Activated CD8-positive, alpha-beta memory T cell treated with anti-CD3 and anti-CD28 coated beads, Interleukin-2, amount 10 ng/mL, durations not matched to agents 7 days and 5 days (primary cell): ENCODE measurements at places on chromosomes 1 and 21. TPM values are rescaled to one million over a fixed set of nuclear protein-coding genes. Genes with fewer than 3 reads are reported as not detected.

The NDUFS2 gene
- 83.9 TPM for total RNA-seq

The LYPD8 gene
- total RNA-seq, result not detected

The PHF13 gene
- total RNA-seq, result 15.9 TPM

GRCh38 chr1:32761936-32762335 is 55.2 kb downstream of the YARS1 start:
- no peak for DNase-seq

DNA sequence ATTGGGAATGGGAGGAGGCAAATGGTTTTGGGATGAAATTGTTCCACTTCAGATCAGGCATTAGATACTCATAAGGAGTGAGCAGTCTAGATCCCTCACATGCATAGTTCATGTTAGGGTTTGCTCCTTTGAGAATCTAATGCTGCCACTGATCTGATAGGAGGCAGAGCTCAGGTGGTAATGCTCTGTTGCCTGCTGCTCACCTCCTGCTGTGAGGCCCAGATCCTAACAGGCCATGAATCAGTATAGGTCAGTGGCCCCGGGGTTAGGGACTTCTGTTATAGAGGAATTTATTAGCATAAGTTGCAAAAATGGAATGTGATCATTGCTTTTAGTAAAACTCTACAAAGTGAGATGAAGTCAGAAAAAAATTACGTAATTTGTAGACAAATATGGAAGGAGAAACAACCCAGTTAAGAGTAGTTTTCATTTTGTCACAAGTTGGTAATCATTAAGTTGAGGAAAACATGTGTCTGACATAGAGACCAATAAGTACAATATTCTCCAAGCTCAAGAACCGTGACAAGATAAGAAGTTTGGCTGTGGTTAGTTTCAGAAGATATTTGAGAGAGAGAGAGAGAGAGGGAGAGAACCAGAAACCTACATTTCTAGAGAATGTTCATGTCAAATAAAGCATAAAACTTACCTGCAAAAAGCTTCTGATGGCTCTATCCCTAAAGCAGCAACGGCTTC is 689.7 kb upstream of the PRMT6 start:
- no peak for DNase-seq

- no peak for DNase-seq
These were observed 35.9 kb upstream of the RASAL2 start for GRCh38 chr1:178057912-178058534.

DNA sequence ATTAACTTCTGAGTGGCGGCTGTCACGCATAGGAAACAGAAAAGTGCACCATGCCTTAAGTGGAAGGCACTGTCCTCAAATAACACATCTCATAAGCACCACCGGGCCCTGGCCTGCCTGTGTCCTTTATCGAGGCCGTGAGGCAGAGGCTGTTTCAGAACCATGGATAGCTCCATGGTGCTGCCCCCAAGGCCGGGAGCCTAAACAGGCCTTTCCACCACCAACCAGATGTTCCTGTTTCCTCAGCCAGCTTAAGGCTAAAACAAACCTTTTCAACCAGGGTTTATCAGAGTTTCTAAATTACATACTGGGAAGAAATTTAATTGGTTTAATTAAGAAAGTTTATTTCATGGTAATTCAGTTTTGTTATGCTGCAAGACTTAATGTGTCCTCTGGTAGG is 114.4 kb downstream of the DMRTA2 start:
- DNase-seq, result peak; percentile 42

DNA sequence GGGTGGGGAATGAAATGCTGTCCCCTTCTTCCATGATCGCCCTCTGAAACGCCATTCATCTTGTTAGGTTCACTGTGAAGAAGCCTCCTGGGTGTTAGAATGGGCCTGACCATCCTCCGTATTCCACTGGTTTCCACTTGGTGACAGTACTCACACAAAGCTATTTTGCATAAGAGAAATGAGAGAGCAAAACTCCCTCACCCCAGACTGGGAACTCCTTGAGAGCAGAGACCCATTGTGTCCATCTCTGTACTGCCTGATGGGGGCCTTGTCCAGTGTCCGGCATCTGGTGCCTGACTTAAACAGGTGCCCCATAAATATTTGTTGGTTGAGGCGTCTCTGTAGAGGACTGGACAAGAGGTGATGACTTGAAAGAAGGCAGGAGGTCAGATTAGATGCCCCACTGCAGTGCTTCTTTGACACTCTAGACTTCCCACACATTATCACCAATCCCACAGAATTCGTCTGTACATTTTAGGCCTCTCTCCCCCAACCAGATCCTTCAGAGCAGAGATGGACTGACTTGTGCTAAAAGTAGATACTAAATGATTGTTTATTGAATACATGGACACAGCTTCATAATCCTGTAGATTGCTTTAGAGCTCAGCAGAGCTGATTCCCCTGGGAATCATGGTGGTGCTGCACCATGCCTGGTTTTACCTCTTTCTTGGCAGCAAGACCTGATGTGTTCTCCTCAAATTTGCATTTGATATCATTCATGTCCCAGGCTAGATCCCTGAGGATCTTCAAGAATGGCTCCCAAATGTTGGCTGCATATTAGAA is 22.4 kb upstream of the KCNA2 start:
- peak; percentile 37 for DNase-seq

- no peak for DNase-seq
These were observed 110.9 kb downstream of the RUNX1 start for GRCh38 chr21:34938089-34938764.

GRCh38 chr1:70210820-70211219 is 5.4 kb upstream of the LRRC40 start:
- no peak for DNase-seq

DNA sequence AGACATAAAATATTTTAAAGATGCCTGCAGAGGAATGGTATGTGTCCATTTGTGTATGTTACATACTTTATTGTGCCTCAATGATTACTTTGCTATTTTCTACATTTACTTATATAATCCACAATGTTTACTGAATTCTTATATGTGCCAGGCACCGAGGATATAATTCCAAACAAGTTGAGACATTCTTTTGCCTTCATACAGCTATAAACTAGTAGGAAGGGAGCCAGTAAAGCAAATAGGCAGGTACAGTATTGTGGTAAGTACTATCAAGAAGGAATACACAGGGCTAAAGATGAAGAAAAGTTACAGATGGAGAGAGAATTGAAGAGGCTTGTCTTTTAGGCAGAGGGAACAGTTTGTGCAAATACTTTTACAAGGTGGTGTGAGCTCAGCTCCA is 131.6 kb downstream of the DISP1 start:
- DNase-seq, result no peak
